Activated CD4-positive, alpha-beta T cell treated with anti-CD3 and anti-CD28 coated beads, Interleukin-2, amount 50 U/mL, for 1 hour (primary cell): ENCODE measurements at places on chromosomes 11 and 22.

DNA sequence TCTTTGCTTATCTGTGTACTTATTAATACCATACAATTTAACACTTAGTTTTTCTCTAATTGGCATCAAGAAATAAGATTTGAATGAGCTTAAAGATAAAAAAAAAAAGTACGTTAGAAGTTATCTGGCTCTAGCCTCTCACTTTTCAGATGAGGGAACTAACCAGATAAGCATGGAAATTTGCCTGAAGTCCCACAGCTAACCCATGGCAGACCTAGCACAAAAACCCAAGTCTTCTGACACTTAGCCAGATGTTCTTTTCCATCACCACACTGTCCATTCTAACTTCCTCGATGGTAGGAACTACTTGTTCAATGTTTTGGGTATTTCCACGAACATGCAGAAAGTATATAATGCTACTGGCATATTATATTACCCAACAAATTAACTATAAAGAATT, 7.4 kb upstream of the SOX6 start:
- no peak for DNase-seq

DNA sequence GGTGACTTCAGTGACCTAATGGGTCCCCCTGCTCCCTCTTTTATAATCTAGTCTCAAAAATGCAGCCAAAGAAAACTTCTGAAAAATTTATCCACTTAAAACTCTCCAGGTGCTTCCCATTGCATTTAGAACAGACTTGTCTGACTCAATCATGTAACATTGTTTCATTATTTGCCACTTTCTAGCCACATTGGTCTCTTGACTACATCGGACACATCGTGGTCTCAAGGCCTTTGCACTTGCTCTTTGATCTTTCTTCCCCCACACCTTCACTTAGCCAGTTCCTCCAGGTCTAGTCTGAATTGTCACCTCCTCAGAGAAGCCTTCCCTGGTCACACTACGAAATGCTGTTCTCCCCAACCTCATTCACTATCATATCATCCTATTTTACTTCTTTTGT, 97.0 kb upstream of the E2F8 start:
- DNase-seq = no peak

DNA sequence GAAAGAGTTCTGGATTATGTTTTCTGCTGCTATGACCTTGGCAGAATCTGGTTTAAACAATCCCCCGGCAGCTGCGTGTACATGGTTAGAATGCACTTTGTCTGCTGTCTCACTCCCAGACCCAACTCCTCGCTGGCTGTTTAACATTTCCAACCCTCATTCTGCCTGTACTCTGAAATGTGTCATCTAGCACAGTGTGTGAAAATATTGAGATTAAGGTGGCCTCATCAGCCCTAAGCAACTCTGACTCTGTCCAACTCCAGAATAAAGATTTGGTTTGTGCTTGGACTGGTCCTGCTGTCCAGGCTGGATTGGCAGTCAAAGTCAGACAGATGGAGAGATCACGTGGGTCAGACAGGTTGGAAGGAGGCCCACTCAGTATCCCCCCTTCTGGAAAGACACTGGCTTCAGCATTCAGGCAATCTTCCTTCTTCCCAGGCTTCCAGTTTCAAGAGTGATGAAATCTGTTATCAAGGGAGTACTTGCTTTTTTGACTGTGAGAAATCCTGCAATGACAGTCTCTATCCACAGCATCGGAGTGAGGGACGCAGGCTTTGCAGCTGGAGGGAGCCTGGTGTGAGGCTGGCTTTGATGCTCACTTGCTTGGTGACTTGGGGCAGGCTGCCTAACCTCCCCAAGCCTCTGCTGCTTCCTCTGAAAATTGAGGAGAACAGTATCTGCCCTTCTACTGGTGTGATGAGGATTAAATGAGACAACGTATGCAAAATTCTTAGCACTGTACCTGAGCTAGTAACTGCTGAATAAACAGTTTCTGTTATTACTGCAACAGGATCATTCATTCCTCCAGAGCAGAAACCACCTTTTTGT, 29.8 kb downstream of the ABTB2 start:
- DNase-seq = no peak

DNA sequence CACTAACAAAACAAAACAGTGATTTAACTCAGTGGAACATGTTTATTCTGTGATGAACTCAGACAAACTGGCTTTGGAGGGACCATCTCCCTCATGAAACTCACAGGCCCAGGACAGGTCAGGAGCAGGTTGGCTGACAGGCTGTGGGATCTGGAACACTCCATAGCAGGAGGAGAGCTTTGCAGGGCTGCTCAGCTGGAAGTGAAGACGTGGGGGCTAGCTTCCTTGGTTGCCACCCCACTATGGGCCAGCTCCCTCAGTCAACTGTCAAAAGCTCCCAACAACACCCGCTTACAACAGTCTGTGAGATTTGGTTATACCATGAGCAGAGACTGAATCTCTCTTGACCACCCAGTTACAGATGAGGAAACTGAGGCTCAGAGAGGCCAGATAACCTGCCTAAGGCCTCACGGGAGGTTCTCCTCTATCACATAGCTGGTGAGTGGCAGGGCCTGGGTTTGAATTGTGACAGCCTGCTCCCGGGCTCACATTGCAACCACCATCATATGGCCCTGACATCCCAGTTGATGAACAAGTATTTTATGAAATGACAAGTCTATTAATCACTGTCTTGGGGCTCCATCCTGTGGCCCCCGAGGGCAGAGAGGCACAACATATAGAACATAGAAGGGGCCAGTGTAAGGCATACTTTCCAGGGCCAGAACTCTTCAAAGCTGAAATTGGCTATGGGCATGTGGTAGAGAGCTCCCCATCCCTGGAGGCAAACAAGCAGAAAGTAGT, 473.4 kb downstream of the MN1 start:
- no peak for DNase-seq

DNA sequence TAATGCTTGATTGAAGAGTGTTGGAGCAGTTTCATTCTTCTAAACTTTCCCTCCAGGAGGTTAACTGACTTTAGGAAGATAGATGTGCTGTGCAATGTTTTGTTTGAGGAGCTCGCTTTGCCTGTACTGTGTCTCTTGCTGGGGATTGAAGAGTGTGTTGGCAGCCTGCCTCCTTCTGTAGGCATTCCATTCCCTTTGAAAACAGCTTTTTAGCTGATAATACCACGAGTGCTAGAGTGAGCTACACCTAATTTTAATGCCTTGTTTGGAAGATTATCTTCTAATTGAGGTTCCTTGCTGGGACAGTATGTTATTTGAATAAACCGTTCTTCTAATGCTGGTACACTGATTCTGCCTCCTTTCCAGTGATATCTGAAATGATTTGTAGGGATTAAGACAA, 7.2 kb downstream of the DDX10 start:
- DNase-seq = no peak

- no peak for DNase-seq
Observed at GRCh38 chr22:46528121-46528610, 9.3 kb downstream of the CELSR1 start.

DNA sequence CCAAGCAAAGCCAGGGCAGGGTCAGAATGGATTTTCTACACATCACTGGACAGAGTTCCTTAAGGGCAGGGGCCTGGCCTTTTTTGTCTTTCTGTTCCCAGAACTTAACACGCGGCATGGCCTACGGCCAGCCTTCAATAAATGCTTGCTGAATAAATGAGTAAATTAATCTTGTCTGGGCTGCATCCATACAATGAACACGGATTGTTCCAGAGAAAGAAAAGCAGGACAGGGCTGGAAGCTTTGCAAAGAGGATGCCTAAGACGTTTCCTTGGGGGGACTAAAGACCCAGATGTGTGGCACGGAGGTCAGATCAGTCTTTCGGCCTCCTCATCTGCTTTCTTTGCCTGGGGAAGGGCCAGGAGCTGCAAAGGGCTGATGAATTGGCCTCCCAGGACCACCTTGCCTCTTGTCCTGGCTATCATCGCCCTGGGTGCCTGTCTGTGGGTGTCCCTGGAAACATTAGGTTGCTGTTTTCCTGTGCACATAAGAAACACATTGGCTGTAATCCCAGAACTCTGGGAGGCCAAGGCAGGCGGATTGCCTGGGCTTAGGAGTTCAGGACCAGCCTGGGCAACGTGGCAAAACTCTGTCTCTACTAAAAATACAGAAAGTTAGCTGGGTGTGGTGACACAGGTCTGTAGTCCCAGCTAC, 20.8 kb upstream of the RFPL3 start:
- DNase-seq = no peak
